ENCODE measurements at places on chromosomes 3 and 15.
A peak's percentile ranks its signal among the peaks of the same experiment; 100 is the strongest.

GRCh38 chr3:43910750-43911149 is 220.0 kb downstream of the ABHD5 start:
- no peak for DNase-seq

GRCh38 chr15:77921664-77922063 is 155.8 kb downstream of the TBC1D2B start:
- no peak for DNase-seq

DNA sequence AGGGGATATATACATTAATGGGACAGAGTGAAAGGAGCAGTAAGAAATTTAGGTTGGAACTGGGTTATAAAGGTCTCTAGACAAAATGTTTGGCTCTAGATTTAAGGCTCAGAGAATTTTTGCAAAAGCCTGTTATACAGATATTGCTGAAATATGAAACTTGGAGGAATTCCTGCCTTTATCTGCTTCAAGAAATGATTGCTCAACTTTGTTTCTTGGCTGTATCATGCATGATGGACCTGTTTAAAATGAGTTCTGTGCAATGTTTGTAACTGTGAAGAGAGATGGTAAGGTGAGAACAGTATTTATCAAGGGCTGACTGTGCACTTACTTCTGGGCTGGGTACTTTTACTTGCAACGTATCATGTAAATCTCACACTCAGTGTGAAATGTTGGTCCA is 3.3 kb downstream of the CRYBG3 start:
- no peak for DNase-seq

DNA sequence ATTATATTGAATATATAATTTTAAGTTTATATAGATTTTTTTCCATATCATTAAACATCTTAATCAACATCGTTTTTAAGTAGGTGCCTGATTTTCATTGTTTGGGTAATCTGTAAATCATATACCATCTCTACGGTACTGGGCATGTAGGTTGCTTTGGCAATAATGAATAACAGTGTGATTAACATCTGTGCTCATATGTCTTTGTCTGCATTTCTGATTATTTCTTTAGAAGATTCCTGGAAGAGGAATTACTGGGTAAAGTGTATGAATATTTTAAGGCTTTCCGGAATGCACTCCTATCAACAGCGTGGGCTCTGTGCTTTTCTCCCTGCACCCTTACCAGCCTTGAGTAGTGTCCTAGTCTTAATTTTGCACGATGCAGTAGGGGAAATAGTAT is 119.8 kb upstream of the LIPC start:
- no peak for DNase-seq

- no peak for DNase-seq
Measured at GRCh38 chr15:88258093-88258641, 1.6 kb upstream of the NTRK3 start.

DNA sequence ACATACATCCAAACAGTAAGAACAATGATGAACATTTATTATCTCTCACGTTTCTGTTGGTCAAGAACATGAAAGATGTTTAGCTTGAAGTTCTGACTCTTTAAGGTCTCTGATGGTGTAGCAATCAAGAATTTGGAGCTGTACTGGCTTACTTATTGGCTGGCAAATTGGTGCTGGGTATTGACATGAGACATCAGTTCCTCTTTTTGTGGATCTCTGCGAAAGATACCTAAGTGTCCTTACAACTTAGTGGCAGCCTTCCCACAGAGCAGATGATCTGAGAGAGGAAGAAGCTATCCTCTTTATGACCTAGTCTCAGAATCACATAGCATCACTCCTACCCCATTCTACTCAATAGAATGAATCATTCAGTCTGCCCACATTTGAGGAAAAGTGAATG is 309.8 kb upstream of the DCBLD2 start:
- no peak for DNase-seq

DNA sequence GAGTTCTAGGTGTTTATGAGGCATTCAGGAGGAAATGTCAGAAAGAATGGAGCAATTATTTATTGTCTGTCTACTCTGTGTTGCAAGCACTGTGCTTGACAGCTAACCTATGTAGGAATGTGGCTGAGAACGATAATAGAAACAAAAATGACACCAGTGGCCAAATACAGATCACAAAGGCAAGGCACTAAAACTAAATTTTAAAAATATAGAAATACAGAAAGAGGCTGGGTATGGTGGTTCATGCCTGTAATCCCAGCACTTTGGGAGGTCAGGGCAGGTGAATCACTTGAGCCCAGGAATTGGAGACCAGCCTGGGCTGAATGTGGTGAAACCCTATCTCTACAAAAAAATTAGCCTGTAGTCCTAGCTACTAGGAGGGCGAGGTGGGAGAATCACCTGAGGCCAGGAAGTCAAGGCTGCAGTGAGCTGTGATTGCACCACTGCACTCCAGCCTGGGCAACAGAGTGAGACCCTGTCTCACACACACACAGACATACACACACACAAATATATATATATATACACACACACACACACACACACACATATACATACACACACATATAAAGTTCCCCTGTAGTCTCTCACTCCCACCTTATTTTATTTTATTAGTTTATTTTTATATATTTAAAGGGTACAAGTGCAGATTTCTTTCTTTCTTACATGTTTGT is 6.0 kb downstream of the PRKCI start:
- DNase-seq = no peak

GRCh38 chr3:32405155-32405554 is 13.5 kb downstream of the CMTM7 start:
- no peak for DNase-seq

DNA sequence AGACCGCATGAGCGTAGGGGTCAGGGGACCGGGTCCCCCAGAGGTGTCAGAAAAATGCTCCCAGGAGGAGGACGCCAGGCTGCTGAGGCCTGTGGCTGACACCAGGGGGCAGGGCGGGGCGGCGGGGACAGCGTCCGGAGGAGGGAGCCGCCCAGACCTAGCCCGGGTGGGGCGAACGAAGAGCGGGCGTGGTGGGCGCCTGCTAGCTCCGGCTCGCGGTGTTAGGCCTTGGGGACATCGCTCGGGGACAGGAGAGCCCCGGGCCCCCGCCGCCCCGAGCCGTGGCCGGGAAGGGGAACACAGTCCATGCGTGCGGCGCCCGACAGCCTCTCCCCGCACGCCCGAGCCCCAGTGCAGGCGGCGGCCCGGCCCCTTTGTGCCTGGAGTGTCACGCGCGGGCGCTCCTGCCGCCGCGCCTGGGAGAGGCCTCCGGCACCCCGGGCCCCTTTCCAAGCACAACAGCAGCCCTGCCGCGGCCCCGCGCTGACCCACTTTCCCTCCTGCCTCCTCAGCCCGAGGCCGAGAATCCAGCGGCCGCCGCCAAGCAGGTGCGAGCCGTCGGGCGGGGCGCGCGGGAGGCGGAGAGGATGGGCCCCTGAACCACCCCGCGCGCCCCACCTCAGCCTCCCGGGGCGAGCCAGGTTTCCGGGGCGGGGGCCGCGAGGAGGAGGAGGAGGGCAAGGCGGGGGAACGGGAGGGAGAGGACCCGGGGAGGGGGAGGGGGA is 111.0 kb upstream of the KLF13 start:
- peak; percentile 72 for DNase-seq

DNA sequence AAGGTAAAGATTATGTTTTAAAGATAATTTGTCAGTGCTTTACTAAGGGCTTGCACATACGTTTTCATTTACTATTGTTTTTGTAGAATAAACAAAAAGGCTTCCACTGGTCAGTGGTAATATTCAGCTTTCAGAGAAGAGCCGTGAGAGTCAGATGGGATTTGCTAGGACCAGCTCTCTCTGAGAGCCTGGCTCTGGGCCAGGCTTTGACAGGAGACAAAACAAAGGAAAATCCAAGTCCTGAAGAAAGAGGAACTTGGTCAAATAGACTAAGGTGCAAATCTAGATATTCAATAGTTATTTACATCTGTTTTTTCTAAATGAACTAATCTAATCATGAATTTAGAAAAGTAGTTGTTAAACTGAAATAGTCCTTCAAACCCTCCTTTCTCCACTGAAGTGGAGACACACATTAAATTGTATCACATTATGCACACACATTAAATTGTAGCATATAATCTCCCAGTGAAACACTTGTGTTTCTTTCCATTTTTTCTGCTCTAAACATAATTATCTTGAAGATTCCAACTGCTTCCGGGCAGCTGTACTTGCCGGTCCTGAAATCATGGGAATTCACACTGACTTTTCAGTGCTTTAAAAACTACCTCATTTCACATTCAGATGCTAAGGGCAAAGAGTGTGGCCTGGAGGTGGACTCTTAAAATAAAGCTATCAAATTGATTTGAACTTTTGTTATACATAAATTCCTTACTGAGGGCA is 55.1 kb upstream of the FILIP1L start:
- no peak for DNase-seq

- DNase-seq = no peak
Measured at GRCh38 chr15:59339252-59339672, 33.4 kb downstream of the MYO1E start.

DNA sequence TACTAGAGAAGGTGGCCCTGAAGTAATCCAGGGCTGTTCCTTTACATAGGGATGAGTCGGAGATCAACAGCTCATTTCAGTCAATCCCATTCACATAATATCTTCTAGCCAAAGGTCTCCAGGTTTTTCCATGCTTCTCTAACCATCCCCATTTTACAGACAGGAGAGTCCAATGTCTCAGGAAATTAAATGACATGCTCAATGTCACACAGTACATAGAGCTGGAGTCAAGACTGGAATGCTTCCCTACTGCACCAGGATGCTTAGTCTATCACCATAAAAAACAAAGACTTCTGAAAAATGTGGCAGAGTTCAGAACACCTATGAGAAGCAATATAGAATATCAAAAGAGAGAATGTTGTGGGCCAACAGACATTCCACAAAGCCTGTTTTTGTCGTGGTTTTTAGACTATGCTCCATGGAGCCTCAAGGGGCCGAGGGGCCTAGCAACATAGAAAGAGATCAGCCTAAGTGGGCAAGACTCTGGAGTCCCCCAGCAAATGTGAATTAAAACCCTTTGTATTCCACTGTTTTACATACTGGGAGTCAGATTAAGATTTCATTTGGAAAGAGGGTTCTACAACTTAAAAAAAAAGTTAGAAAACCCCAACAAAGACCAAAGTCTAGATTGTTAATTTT is 122.0 kb downstream of the THRB start:
- DNase-seq = no peak

GRCh38 chr3:133578548-133579191 is 5.2 kb downstream of the CDV3 start:
- no peak for DNase-seq

Data from NCI-H2081 (cell line).